ENCODE measurements at places on chromosomes 4 and X.

- no peak for DNase-seq
Measured at GRCh38 chr4:14768449-14768848, 233.8 kb upstream of the CPEB2 start.

- DNase-seq, result no peak
Measured at GRCh38 chr4:80709082-80709869, 321.2 kb upstream of the BMP3 start.

DNA sequence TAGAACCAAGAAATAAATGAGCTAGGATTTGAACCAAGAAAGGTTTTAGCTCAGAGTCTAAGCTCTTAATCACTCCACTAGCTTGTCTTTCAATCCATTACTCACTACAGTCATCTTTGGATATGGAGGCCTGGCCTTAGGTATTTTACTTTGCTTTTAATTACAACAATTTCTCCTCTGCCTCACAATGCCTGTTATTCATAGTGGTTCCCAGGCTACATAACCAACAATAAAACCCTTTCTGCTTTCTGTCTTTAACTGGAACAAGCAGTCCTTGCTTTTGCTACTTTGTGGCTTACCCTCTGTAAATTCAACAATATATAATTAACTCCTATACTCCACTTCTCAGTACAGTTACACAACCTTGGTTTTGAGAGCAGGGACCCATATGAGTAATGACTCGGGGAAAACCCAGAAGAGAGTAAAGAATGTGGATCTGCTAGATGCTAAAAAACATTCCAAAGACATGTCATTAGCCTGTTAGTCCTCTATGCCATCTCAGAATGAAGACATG, 94.7 kb upstream of the NAP1L5 start:
- no peak for DNase-seq

GRCh38 chr4:1821679-1822567, 28.8 kb downstream of the FGFR3 start:
- no peak for DNase-seq

DNA sequence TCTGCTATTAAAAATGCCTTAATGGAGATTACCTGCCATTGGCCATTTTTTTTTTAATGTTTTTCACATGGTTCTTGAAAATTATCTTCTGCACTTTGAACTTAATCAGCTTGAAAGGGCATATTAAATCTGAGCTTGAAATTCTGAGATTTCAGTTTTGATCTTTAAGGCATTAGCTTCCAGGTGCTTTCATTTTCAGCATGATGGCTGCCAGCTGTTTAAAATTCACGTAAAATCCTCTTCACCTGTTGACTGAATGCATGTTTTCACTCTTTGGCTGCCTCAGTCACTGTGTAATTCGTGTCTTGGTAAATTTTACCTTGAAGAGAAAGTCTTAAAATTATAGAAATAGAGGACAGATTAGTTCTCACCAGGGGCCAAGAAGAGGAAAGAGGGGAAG, 39.6 kb downstream of the SMAD1 start:
- no peak for DNase-seq

DNA sequence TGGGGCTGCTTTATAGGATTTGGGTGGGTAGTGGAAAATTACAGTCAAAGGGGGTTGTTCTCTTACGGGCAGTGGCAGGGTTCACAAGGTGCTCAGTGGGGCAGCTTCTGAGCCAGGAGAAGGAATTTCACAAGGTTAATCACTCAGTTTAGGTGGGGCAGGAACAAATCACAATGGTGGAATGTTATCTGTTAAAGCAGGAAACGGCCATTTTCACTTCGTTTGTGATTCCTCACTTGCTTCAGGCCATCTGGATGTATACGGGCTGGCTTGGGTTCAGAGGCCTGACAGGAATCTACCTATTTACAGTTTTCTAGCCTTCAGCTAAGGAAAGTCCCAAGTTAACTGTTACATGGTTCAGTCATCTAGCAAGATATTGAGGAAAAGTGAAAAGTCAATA, 1003.5 kb downstream of the STPG2 start:
- DNase-seq, result no peak

GRCh38 chr4:3322059-3322550, 29.3 kb downstream of the RGS12 start:
- no peak for DNase-seq

DNA sequence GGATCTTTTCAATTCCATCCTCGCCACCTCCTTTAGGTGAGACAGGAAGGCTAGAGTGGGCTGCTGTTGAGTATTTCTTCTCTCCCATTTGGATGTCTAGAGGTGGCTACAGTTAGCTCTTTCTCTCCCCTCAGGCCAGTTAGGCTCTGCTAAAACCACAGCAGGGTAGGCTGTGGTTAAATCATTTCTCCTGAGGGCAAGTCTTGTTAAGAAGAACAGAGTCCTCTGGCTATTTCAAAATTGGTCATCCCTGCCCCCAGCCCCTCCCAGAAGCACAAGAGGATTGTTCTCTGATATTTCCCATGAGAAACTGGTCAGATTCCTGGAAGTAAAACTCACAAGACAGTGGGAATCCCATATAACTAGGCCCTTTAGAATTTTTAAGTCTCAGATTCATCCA, 1359.5 kb downstream of the TECRL start:
- DNase-seq, result no peak

- no peak for DNase-seq
Measured at GRCh38 chrX:2680486-2681348, 10.4 kb upstream of the CD99 start.

DNA sequence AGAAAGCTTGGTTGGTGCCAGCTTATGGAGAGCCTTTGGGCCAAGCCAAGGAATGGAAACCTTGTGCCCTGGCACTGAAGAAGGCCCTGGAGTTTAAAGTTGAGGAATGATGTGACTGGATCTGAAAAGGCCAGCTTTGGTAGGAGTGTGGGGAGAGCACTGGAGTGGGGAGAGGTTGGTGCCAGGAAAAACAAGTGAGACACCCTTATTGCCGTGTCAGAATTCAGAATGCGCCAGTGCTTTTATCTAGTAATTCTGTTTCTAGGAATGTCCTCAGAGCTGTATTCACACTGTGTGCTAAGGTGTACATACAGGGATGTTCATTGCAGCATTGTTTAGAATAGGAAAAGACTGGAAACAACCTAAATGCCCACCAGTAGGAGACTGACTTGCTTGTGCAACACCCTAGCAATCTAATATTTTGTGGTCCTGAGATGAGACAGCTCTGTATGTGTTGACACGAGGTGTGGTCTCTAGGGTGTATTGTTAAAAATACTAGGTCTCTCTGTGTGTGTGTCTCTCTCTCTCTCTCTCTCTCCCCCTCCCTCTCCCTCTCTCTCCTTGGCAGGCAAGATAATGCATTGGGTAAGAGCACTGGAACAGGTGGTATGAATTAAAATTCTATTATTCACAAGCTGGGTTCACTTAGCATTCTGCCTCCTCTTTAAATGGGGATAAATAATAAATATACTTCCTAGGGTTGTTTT, 107.8 kb downstream of the GATB start:
- no peak for DNase-seq

GRCh38 chr4:165070560-165070959, 16.9 kb downstream of the TRIM75 start:
- no peak for DNase-seq

- no peak for DNase-seq
Measured at GRCh38 chrX:3548765-3549391, 164.6 kb downstream of the PRKX start.

DNA sequence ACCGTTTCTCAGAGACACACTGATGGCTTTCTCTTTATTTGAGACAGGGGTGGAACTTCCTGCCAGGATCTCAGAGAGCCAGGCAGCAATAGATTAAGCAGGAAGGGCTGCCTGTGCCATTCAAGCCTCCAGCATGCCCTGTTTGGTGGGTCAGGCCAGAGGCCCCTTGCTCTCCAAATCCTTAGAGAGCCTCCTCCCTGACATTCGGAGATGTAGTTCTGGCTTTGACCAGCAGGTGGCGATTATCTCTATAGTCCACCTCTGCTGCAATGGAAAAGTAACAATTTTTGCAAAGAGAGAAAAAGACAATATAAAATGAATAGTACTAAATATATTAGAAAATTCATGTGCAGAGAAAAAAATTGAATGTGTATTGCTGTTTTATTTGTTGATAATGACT, 93.9 kb downstream of the NXF2B start:
- DNase-seq, result no peak

- no peak for DNase-seq
Measured at GRCh38 chr4:18422685-18423084, 401.1 kb upstream of the LCORL start.

- no peak for DNase-seq
Measured at GRCh38 chr4:154292589-154292988, 199.0 kb downstream of the DCHS2 start.

DNA sequence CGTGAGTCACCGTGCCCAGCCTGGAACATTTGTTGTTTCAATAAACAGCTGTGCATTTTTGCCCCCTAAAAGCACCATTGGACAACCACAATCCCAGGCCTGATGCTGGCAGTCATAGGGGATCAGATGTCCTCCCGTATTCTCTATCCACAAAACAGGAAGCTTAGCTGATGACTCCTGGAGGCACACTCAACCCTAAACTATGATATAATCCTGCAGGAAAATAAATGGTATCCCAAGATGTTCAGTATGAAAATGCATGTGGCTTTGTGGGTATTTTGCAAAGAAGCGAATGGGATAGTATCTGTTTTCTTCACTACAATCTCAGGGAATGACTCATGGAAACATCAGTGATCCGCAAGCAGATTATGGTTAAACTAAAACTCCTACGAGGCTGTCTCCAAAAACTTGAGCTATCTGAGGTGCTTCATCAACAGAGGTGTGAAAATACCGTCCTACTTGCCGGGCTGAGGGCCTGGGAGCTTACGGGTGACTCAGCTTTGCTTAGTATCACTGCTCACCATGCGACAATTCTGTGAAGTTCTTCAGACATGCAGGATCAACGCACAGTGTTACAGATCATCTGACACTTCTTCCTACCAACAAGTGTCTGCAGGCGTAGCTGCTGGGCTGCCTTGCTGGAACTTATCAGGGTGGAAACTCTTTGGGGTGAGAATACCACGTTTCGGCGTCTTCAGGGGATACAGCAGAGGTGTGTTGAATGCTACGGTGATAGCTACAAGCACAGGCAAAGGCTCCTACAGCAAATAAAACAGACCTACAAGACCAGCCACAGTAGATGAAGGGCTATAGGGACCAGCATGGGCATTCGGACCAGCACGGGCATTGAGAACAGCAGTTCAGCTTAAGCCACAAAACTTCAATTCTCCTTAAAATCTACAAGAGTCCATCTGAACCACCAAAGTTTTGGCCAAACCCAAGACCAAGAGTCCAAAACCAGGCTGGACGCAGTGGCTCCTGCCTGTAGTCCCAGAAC, 148.5 kb downstream of the DHRSX start:
- no peak for DNase-seq

DNA sequence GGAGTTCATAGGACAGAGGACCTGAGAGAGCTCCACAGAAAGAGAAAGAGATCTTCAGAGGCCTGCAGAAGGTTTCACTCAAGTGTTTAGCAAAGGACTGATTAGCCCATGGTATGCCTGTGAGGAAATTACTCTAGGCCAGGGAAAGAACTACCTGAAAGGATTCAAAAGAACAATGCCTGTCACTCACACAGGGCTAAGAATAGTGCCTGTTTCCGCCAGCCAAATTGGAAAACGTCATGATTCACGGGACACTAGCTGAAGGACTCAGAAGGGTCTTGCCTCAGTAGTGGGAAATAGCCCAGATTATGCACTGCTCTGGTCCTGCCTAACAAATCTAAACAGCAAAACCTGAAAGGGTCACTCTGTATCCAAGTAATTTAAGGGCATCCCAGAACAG, 21.1 kb downstream of the SYTL4 start:
- no peak for DNase-seq

GRCh38 chr4:71648448-71648847, 135.4 kb downstream of the GC start:
- no peak for DNase-seq

DNA sequence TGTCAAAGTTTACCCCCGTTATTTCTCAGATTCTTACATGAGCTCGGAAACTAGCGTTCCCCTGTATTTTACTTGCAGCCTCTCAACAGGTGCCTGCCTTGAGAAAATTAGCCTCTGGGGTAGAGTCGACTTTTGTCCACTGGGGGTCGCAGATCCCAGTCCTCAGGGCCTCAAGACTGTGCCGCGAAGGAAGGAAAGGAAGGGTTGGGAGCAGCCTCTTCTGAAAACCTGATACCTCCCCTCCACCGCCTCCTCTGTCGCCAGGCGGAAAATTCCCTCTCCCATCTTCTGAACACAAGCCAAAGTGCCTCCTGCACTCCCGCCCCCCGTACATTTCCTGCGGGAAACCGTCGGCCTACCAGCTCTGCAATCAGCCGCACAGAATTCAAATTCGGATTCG, 44.4 kb upstream of the TMSB15B start:
- DNase-seq, result peak; percentile 5

DNA sequence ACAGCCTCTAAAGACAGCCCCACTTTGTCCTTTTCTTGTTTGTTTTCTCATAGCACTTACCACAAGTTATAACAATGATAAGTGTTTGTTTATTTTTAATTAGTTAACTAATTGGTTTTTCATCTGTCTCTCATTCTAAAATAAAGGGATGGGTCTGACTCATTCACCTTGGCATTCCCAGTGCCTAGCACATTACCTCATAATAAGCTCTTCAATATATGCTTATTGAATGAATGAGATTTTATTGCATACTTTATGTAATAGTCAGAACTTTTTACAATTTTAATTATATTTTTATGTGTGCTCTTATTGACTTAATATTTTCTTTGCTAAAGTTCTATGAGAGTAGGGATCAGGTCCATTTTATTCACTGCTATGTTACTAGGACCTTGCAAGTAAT, 22.8 kb upstream of the PRKG2 start:
- DNase-seq, result no peak

GRCh38 chrX:138001226-138001625, 435.3 kb downstream of the ZIC3 start:
- DNase-seq, result no peak

GRCh38 chrX:73068467-73069364, 10.6 kb downstream of the PABPC1L2A start:
- DNase-seq, result no peak

DNA sequence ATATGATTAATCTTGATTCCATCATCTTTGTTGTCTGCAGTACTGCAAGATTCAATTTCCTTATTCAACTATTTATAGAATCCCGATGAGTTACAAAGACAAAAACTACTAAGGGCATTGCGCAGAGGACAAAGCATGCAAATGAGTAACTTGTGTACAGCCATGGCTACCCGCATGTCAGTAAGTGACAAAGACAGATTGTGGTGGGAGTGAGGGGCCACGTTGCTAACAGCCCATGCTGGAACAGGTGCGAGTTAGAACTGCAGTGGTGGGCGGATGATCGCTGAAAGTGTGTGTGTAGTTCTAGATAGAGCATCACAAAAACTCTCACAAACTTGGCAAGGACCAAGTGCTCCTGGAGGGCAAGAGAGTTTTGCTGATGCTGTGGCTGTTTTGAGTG, 49.5 kb downstream of the ACOX3 start:
- DNase-seq, result no peak

DNA sequence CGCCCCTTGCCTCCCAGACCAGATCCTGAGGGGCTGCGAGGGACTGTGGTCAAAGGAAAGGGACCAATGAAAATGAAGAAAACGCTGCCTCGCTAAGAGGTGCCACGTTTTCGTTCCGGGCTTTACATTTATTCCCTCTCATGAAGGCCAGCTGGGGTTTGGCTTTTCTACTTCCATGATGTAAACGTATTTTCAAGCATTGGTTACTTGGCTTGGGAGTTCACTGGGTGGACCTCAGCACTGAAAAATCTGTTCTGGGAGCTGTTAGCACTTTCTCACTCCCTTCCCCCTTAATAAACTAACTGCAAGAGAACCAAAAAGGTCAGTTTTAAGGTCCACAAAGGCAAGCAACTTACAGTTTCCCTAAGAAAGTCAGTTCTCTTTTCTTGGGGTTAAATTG, 40.6 kb upstream of the ADGRG2 start:
- no peak for DNase-seq

- DNase-seq, result no peak
Measured at GRCh38 chrX:16215660-16216059, 48.4 kb downstream of the MAGEB17 start.

All from SHP77 treated with DMSO at 0.1 percent for 48 hours (cell line).